Activated CD8-positive, alpha-beta T cell treated with anti-CD3 and anti-CD28 coated beads for 36 hours (primary cell): ENCODE measurements at places on chromosomes 5 and 9.
A peak's percentile ranks its signal among the peaks of the same experiment; 100 is the strongest.

GRCh38 chr5:153425914-153426313 is 64.6 kb upstream of the GRIA1 start:
- peak; percentile 9 for DNase-seq

DNA sequence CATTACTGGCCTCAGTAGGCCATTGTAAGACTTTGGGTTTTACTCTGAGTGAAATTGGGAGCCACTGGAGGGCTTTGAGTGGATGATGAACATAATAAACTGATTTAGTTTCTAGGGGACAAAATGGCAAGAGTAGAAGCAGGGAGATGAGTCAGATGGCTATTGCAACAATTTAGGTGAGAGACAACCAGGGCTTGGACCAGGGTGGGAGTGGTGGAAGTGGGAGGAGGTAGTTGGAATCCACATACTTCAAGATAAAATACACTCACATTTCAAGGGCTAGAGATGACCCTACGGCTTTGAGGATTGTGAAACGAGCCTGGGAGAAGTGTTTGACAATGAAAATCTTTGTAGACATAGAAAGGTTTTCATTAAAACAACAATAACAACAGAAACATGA is 136.3 kb downstream of the ACTBL2 start:
- DNase-seq: no peak

GRCh38 chr5:77709993-77710685 is 66.0 kb downstream of the TBCA start:
- DNase-seq: no peak

GRCh38 chr5:80064124-80064523 is 29.0 kb downstream of the THBS4 start:
- no peak for DNase-seq

GRCh38 chr5:157670662-157671591 is at the start of gene C5orf52:
Gene C5orf52, plus strand, starts transcription at chr5:157671533. Its CDS starts 82 bp downstream, at chr5:157671615.
- peak; percentile 27 for DNase-seq

GRCh38 chr9:69759021-69759420 is 790 bp downstream of the PTAR1 start:
- DNase-seq: peak; percentile 2
